ENCODE measurements at places on chromosomes 13 and 19.

DNA sequence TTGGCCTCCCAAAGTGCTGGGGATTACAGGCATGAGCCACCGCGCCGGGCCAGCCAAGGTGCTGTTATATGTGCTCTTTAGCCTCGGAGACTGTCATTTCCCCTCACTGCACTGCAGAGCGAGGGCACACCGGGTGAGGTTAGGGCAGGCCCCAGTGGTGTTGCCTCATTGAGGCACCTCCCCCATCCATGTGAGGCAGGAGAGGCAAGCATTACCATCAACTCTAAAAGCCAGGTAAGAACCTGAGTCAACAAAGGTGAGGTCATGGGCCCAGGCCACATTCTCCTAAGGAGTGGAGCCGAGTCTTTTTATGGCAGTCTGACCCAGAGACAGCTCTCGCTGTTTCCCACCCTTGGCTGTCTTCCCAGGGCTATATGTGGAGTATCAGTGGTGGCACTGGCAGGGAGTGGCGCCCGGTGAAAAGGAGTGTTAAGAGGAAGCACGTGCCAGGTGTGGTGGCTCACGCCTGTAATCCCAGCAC, 10.9 kb downstream of the B3GNT8 start:
- DNase-seq, result no peak

DNA sequence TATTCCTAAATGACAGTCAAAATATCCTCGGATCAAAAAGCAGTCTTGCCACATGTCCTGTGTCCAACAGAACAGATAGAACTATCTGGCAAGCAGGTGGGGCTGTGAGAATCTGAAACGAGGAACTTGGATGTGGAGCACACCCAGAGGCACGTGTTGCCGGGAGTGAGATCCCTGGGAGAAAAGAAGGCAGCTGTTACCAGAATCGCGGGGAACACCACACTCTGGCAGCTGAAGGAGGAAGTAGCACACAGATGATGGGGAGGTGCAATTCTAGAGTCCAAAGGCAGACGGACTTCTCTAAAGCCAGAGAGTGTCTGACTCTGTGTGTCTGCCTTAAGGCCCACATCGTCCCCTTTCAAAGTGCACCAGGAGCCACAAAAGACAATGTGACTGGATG, 22.3 kb downstream of the SLC7A1 start:
- DNase-seq, result no peak

DNA sequence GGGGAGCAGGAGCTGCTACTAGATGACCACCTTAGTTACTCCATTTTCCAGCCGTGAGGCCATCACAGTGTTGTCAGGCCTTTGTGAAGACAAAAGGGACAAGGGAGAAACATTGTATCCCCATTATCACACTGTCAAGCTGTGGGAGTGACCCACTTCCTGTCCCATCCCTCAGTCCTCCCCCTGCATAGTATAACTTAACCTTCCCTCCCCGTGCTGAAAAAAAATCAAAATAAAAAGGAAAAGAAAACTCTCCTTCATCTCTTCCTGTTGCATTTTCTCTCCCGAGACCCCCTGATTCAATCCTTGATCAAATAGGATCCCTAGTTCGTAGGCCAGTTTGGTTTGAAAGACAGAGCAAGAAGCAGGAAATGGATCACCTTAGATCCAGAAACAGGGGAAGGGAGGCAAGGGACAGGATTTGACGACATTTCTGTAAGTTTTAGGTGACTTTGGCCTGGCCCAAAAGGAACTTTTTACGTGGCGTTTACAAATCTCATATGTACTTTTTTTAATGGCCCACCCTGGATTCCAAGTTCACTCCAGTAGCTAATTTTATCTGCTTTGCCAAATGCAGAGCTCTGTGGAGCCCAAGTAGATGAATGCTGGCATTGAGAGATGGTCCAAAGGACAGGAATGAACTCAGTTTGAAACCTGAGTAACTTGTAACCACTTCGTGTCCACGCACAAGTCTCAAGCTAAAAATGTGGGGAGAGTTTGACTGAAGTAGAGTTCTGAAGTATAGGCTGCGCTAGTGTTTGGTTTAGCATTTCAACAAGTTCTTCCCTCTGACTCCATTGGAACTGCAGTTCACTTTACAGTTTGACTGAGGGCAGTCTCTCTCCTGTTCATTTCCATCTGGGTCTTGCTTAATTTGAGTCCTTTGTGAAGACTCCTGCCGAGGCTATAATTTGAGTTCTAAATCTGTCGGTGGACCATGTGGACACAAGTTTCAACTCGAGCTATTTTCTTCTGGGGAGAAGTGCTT, 16.6 kb upstream of the GATAD2A start:
- DNase-seq, result no peak

DNA sequence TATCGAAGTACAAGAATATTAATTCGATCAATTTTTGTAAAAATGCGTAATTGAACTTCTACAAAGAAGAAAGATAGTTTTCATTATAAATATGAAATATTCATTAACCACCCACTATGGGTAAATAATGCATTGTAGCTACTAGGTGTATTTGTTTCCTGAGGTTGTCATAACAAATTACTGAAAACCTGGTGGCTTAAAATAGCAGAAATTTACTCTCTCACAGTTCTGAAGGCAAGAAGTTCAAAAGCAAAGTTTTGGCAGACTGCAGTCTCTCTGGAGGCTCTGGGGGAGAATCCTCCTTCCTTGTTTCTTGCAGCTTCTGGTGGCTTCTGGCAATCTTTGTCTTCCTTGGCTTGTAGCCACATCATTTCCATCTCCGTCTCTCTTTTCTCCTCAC, 99.2 kb upstream of the MIR17HG start:
- DNase-seq, result no peak

GRCh38 chr13:87769445-87769844, 98.3 kb downstream of the SLITRK5 start:
- no peak for DNase-seq

DNA sequence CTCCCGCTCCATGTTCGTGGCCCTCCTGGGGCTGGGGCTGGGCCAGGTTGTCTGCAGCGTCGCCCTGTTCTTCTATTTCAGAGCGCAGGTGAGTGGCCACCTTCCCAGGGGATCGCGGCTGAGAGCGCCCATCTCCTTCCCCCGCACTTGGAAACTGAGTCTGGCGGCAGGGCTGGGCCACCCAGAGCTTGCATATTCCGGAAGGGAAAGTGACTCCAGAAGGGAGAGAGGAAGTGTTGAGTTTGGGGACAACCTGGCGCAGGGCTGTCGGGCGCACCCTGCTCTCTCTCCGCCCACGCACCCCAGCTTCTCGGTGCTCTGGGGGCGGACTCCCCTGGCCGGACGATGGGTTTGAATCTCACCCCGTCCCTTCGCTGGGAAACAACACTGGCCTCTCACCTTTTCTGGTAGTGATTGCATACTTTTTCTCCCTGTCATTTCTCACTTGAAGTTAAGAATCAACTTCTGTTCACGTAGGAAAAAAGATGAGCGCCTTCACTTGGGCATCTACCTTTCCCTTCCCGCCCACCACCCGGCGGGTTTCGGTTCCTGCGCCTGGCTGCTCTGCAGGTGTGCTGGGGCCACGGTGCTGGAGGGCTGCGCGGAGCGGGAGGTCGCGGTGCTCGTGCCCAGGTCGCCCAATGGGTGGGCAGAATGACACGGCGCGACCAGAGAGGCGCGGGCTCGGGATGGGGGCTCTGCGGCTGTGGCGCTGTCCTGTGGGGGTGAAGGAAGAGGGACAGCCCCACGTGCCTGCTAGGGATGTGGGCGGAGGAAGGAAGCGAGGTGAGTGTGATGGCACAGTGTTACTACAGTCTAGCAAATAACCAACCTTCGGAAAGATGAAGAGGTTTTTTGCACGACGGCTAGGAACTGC, 721 bp downstream of the TNFSF11 start:
- DNase-seq, result no peak

DNA sequence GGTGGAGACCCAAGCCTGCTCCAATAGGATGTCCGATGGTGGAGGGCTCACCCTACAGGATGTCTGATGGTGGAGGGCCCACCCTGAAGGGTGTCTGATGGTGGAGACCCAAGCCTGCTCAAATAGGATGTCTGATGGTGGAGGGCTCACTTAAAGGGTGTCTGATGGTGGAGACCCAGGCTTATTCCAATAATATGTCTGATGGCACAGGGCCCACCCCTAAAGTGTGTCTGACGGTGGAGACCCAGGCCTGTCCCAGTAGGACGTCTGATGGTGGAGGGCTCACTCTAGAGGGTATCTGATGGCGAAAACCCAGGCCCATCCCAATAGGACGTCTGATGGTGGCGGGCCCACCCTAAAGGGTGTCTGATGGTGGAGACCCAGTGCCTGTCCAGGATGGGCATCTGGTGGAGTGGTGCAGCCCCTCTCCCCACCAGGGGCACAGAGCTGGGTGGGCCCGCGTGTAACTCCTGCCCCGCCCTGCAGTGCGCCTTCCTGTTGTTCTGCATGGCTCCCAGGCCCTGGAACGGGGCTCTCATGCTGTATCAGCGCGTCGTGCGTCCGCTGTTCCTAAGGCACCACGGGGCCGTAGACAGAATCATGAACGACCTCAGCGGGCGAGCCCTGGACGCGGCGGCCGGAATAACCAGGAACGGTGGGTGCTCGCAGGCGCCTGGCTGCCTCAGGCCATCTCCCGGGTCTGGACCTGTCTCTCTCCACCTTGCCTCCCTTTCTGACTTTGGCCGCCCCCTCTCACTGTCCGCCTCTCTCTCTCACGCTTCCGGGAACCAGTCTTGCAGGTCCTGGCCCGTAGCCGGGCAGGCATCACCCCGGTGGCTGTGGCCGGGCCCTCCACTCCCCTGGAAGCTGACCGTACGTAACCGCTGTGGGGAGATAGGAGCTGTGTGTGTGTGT, 5.1 kb downstream of the REEP6 start:
- no peak for DNase-seq

- DNase-seq, result no peak
Measured at GRCh38 chr13:97436845-97437244, 2.9 kb downstream of the RAP2A start.

GRCh38 chr19:47702671-47703070, 10.6 kb upstream of the EHD2 start:
- DNase-seq, result no peak

- DNase-seq, result no peak
Measured at GRCh38 chr13:70729369-70729768, 621.1 kb upstream of the KLHL1 start.
